Right kidney (tissue), 9 donors: ENCODE measurements at places on chromosomes 3 and 15.

GRCh38 chr3:53173107-53173506 lies 12.1 kb downstream of the PRKCD start:
- no peak for DNase-seq

DNA sequence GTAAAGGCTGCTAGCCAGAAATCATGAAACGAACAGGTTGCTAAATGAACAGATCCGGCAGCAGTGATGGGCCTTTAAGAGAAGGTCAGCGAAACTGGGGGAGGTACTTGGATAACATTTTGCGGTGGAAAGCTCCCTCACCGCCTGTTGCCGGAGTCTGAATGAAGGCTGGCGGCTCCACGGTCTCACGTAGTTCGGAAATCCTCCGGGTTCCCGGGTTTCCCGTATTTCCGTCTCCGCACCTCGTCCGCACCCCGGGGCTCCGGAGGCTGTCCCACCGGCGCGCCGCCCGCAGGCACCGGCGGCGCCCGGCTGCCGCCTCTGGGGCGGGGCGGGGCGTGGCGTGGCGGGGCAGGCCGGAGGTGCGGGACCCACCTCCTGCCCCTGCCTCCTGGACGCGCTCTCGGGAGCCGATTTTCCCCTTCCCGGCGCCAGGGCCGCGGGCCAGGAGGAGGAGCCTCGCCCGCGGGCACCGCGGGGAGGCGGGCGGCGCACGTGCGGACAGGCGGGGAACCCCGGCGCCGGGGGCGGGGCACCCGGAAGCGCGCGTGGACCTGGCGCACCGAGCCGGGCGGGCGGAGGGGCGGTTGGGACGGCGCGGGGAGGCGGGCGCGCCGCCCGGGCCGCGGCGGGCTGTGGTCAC lies at the start of gene ZDHHC23:
Gene ZDHHC23, plus strand, starts transcription at position 642 of the 643 bp plus-strand sequence. CDS start 790 bp downstream, outside the sequence.
- DNase-seq: peak; percentile 68

DNA sequence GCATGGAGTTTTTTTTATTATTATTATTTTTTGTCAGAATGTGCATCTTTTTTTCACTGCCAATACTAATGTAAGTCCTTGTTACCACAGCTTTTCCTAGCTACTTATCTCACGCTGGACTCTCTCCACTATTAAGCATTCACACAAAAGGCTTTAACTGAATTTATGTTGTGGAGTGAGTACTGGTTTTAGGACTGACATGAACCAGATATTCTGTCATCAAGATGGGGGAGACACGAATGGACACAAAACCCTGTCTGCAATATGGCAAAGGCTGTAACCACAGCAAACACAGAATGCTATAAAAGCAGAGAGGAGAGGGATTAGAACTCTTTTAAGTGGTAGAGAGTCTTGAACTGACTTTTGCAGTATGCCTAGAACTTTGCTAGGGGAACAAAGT lies 592.2 kb upstream of the TBL1XR1 start:
- no peak for DNase-seq

GRCh38 chr3:58953288-58953687 lies 96.5 kb downstream of the CFAP20DC start:
- no peak for DNase-seq

DNA sequence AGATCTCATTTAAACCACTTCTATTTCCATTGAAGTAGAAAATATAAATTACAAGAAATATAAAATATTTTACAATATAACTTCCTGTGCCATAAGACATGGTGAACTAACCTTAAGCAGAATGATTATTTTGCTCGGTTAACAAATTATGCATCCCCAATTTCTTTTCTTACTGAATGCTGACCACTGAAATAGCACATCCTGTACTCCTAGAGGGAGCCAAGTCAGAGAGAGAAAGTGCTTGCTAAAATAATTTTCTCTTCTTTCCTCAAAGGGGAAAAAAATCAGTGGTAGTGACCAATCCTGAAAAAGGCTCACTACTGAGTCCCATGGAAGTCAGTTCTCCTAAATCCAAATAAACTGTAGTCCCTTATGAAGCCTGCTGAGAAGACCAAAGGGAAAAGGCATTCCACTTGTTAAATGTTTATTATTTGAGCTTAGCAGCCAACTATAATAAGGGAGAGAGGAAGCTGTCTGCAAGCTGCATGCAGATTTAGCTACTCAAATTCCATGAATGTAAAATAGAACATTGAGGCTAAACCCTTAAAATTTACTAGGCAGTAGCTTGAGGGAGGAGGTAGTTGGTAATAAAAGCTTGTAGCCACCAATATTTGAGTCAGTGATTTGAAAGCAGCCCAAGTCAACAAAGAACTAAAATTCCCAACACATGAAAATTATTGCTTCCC lies 33.1 kb downstream of the CEP152 start:
- DNase-seq: no peak

DNA sequence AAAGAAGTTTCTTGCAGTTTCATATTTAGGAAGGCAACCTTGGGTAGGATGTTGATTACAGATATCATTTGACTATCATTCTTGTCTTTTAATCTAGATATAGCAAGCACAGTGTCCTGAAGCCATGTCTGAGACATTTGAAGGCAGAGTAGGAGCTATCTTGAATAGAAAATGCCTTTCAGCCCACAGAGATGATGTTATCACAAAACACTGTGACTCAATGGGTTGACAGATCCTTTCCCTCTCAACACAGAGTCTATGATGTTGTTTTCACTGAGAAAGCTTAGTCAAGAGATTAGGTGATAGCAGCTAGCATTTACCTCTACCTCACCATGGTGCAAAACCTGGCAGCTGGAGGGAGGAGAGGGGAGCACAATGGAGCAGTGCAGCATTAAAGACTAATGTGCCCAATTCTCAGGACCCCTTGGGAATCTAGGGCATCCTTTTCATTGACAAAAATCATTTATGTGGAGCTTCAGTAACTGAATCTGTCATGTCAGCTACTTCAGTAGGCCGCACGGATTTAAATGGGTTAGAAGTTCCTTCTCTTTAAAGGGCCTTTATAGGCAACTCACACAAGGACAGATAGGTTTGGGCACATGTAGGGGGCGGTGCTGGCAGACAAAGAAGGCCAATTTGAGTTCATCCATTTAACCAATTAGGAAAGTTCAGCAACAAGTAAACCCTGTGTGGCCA lies 121.8 kb downstream of the AGBL1 start:
- DNase-seq: no peak

GRCh38 chr15:49696433-49696832 lies 75.6 kb downstream of the DTWD1 start:
- DNase-seq: no peak

GRCh38 chr15:99441444-99441800 lies 124.4 kb upstream of the MEF2A start:
- DNase-seq: no peak

- DNase-seq: no peak
These were observed 21.7 kb downstream of the PLA2G4F start for GRCh38 chr15:42134617-42135245.

GRCh38 chr3:175312791-175313190 lies 453.7 kb downstream of the NAALADL2 start:
- no peak for DNase-seq

- no peak for DNase-seq
These were observed 3.9 kb upstream of the PXYLP1 start for GRCh38 chr3:141227752-141228151.

GRCh38 chr15:99185414-99186130 lies 63.8 kb downstream of the TTC23 start:
- DNase-seq: no peak

- no peak for DNase-seq
These were observed 76.4 kb upstream of the SCN5A start for GRCh38 chr3:38725726-38726419.

DNA sequence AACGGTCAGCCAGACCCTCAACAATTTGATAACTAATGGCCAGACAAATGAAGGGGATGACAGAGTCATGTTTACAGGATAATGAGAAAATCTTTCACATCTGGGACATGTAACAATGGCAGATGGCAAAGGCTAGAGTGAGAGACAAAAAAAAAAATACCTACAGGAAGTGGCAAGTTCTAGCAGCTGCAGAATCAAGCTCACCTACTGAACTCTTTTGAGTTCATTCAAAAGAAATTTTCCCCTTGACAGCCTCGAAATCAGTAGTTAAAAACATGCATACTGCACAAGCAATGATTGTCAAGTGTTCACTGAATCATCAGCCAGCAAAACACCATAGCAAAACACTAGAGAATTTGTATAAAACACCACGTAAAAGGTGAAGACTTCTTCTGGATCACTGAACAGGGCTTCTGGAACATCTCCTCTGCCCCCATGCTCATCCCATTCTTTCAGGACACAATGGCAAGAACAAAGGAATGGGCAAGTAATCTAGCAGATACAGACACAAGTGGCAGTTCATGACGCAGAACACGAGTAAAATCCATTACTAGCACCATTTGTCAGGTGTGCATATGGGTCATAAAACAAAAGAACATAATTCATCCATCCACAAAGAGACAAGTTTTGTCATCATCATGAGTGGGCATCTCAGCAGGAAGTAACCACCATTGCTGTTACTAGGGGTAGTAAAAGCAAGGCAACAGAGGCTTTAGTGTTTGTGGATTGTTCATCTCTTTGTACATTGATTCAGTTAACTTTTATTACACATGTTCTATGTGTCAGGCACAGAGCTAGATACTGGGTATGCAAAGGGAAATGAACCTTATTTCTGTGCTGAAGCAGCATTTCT lies 13.8 kb upstream of the KCNMB2 start:
- no peak for DNase-seq

DNA sequence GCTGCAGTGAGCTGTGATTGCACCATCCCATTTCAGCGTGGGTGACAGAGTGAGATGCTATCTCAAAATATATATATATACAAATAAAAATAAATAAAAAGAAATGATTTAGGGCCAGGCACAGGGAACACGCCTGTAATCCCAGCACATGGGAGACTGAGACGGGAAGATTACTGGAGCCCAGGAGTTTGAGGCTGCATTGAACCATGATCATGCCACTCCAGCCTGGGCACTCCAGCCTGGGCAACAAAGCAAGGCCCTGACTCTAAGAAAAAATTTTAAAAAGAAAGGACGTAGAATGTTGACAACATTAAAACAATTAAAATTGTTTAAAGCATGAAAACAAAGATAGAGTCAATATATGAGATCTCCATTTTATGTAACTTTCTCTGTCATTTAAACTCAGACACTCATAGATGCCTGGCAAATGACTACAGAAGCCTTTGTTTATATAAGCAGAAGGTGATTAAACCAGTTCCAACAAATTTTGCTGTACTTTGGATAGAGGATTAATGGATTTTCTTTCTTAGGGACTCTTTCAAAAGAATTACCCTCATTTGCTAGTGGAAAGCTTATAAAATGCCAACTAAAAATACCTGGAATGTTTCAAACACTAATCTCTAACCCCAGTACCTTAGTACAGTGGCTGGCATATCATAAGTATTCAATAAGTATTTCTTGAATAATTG lies 10.7 kb upstream of the TRPM7 start:
- DNase-seq: no peak

DNA sequence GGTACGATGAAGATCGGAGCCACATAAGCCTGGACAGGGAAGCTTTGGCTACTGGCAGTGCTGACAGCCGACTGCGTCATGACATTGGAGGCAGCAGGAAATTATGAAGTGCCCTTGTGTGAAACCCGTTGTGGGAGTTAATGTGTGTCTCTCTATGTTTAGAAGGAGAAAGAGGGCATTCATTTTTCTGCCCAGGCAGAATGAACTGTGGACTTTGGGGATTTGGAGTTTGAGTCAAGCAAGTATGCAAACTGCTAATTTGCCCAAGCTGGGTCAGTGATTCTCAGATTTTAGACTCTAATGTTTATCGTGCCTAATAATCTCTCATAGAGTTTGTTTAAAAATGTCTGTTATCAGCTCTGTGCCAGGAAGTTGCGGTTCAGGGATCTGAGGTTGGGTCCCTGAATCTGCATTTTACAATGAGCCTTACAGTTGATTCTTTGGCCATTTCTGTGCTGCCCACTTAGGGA lies 5.6 kb downstream of the CTXND1 start:
- DNase-seq: no peak

DNA sequence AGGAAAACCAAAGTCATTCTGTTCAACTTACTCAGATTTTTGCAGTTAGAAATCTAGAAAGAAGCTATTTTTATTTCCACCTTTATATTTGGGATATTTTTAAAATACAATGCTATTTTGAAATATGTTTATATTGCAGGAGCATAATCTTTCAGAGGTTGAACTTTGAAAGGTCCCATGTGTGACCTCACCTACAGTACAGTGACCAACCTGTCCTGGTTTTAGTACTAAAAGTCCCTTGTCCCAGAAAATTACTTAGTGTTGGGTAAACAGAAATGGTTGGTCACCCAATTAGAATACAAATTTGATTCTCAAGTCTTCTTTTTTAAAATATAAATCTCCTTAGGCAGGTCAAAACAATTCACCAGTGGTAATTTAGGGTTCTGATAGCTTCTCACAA lies 141.6 kb upstream of the FRMD4B start:
- no peak for DNase-seq

- no peak for DNase-seq
These were observed 354.0 kb upstream of the ROBO2 start for GRCh38 chr3:76685858-76686257.

- no peak for DNase-seq
These were observed 9.6 kb downstream of the CLDND1 start for GRCh38 chr3:98513091-98513511.

DNA sequence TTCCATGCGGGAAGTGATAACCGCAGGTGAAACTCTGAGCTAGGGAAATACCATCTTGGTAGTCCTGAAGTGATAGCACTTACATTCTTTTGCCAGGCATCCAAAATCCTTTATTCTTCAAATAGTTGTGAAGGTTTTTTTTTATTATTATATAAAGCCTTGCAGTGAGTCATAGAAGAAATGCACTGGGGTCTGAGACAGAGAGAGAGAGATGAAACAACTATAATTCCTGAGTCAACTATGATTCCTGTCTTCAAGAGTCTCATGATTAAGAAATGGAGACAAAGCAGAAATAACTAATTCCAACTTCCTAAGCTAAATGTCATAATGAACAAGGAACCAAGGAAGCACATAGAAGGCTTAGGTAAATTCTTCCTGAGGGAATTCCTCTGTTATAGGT lies 495.6 kb downstream of the LPP start:
- DNase-seq: no peak

- DNase-seq: no peak
These were observed 153.6 kb downstream of the TNIK start for GRCh38 chr3:171306631-171307030.

DNA sequence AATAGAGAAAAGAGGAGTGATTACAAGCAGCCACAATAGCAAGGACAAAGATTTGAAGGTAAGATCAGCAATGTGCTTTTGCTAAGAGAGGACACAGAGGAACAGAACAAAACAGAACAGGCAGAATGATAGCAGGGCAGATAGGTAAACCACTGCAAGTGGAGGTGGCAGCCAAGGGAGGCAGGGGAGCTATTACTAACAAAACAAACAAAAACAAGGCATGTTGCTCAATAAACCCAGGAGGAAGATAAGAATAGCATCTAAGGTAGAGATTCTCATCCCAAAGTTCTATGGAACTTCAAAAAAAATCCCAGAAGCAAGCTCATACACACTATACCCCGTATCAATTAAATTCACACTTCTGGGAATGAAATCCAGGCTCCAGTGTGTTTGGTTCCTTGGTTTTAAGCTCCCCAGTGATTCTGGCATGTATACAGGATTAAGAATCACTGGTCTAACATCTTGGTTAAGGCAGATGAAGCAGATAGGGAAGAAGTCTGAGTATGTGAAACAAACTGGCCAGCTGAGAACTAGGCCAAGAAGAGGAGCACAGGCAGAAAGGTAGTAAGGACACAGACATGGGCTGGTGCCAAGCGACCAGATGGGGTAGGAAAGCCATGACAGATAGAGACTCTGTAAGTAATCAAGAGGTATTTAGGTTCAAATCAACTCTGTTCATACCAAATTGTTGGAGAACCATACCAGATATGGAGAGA lies 189.2 kb downstream of the DTWD1 start:
- no peak for DNase-seq
